Muscle of leg (tissue), 16 donors: ENCODE measurements at places on chromosomes 1 and 21.

DNA sequence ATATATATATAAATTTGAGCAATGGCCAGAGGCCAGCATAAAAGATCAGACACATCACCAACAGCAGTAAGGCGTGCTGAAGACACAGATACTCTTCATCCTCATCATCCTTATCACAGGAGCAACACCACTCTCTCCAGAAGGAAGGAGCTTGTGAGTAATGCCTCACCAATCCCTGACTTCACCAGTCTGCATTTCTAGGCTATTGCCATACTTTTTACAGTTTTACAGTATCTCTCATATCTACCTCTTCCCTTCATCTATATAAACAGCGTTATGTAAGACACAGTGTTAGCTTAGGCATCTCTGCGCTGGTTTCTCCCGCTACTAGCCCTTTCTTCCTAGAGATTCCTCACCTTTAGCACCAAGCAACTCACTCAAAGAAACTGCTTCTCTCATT lies 2.4 kb upstream of the ABL2 start:
- no peak for DNase-seq

GRCh38 chr1:222754366-222755139 lies 17.6 kb downstream of the FAM177B start:
- DNase-seq: peak; percentile 94

DNA sequence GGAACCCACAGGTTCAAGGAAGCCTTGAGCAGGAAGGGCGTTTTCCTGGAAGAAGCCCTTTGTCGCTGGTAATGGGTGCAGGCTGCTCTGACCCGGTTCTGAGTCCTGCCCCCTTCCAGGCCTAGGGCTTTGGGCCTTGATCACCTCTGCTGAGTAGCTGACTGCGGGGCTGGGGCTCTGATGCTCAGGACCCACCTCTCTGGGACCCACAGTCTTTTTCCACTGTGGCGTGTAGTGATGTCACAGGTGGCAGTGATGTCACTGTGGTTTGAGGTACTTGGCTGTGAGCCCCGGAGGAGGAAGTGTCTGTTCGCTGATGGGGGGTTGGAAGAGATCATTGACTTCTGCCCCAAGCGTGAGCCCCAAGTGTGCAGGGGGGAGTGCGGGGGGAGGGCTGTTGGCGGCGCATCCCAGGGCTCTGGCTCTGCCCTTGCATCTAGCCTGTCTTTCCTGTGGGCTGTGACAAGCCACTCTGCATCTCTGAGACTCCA lies 6.9 kb downstream of the TNFRSF1B start:
- DNase-seq: peak; percentile 69

GRCh38 chr21:35448876-35449599 lies 399.9 kb upstream of the RUNX1 start:
- DNase-seq: no peak

- peak; percentile 77 for DNase-seq
Observed at GRCh38 chr1:85200463-85201339, at the start of gene SYDE2. TSS of gene SYDE2 (minus strand) at chr1:85201016. CDS start at chr1:85200996, 20 bp downstream.

- DNase-seq: peak; percentile 48
Observed at GRCh38 chr1:182389619-182390047, 2.0 kb downstream of the GLUL start.

DNA sequence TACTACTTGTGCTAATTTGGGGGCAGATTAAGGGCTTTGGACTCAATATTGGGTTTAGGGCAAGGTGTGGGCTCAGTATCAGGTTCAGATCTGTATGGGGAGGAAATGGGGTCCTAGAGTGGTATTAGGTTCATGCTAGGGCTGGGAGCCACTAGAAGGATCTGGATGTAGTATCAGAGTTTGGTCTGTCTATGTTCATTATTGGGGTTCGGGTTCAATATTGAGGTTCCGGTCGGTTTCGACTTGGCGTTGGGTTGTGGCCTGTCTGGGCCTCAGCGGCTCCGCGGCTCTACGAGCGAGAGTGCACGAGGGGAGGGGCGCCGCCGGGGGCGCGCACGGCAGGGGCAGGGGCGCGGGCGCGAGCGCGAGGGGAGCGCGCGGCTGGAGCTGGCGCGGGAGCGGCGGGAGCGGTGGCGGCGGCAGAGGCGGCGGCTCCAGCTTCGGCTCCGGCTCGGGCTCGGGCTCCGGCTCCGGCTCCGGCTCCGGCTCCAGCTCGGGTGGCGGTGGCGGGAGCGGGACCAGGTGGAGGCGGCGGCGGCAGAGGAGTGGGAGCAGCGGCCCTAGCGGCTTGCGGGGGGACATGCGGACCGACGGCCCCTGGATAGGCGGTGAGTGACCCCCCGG lies at the start of gene PTPRF:
PTPRF (plus strand) TSS at position 401 of the 624 bp plus-strand sequence. CDS start 14,193 bp downstream, outside the sequence.
- DNase-seq: peak; percentile 75
